ENCODE measurements at places on chromosomes 11 and 22.
A peak's percentile ranks its signal among the peaks of the same experiment; 100 is the strongest.

GRCh38 chr11:128946648-128947047 is 4.0 kb upstream of the TP53AIP1 start:
- no peak for DNase-seq

GRCh38 chr11:7671347-7672215 is 1.7 kb downstream of the CYB5R2 start:
- DNase-seq, result no peak

DNA sequence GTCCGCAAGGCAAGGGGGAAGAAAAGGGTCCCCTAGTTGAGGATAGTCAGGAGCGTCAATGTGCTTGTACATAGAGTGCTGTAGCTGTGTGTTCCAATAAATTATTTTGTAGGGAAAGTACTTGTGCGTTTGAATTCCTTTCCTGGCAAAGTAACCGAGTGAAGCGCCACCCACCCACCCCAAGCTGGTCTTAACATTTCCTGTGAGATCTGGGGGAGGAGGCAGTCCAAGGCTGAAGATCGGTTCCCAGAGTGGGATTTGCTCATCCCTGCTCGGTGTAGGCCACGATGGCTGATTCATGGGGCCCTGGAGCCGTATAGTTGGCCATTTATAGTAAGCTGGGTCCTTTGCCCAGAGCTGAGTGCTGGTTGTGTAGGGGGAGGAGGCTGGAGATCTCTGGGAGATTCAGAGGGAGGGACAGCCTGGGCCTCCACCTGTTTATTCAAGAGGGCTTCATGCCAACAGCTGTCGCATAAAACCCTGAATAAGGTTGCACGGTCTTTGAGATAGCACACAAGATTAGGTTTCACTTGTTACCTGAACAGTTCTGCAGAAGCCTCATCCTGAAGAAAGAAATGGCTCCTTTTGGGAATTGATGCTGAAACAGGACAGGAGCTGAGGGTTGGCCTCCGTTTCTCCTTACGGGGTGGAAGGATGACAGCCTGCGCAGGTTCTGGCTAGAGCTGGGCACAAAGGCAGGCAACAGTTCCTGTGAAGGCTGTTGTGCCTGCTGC is 2.4 kb downstream of the ATF4 start:
- peak; percentile 37 for DNase-seq

GRCh38 chr11:69686452-69686851 is 11.3 kb upstream of the LTO1 start:
- no peak for DNase-seq

DNA sequence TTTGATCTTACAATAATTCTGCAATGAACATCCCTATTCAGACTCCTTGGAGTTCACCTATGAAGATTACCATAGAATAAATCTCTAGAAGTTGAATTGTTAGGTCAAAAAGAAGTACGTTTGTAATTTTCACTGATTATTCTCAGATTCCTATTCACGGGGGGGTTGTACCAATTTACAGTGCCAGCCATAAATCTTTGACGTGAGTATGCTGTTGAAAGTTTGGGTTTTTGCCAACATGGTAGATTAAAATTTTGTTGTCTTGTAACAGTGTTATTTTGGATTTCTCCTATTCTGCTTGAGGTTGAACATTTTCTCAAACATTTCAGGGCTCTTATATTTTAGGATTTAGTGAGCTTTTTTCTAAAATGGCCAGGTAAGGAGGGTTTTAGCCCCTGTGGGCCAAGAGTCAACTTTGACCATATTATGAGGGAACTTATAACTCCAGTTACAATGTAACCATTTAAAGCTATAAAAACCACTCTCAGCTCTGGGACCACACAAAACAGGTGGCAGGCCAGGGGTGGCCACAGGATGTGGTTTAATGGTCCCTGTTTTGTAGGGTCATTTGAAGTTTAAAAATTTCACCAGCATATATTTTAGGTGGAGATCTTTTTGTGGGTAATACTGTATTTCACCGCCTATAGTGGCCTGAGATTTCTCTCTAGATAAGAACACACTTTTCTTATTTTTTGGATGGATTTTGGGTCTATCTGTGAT is 25.8 kb downstream of the GGTLC2 start:
- DNase-seq, result no peak

DNA sequence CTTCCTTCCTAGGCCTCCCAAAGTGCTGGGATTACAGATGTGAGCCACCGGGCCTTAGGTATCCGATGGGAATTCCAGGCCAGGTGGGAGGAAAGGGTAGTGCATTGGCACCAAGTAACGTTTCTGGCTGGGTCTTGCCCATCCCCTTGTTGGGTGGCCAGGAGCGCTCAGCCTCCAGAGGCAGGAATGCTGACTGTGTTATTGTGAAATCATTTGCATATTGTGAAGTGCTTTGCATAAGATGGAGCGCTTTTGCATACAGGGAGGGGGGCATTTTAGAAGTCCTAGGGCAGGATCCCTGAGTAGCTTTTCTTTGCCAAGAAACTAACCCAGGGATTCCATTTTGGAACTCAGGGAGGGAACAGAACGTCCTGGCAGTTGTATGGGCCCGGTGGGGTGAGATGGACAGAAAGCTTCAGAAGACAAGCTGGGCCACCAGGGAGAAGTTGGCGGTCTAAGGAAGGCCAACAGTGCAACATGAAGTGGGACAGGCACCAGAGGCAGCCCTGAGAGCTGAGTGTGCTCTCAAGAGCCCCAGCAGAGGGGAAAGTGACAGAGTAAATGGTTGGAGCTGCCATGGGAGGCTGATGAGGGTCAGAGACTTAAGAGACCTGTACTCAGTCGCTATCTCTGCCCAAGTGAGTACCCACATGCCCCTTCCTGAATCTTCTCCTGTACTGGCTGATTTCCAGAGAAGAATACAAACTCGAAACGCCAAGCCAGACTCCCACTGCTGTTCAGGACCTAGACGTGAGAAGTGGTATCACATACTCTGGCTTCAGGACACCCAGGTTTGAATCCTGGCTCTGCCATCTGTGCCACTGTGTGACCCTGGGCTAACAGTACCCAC is 1.3 kb upstream of the SLC39A13 start:
- DNase-seq, result no peak

DNA sequence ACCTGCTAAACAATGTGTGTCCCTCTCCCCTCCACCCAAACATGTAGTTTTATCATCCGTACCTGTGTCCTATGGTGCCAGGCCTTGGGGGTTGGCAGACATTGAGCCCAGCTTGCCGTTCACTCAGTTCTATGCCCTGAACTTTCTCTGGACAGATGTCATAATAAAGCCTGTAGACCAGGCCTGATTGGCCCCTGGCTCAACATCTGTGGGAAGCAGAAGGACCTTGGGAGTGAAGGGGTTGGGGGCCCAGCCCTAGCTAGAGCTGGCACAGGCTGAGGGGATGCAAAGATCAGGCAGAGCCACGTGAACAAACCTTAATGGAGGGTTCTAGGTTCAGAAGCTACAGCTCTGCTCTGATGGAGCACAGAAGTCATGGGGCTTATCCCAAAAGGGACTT is 600.6 kb downstream of the BUD13 start:
- DNase-seq, result no peak

All from CD4-positive, alpha-beta T cell treated with Interferon alpha-2 for 1 hour (primary cell).